ENCODE measurements at places on chromosomes 12 and 14.

DNA sequence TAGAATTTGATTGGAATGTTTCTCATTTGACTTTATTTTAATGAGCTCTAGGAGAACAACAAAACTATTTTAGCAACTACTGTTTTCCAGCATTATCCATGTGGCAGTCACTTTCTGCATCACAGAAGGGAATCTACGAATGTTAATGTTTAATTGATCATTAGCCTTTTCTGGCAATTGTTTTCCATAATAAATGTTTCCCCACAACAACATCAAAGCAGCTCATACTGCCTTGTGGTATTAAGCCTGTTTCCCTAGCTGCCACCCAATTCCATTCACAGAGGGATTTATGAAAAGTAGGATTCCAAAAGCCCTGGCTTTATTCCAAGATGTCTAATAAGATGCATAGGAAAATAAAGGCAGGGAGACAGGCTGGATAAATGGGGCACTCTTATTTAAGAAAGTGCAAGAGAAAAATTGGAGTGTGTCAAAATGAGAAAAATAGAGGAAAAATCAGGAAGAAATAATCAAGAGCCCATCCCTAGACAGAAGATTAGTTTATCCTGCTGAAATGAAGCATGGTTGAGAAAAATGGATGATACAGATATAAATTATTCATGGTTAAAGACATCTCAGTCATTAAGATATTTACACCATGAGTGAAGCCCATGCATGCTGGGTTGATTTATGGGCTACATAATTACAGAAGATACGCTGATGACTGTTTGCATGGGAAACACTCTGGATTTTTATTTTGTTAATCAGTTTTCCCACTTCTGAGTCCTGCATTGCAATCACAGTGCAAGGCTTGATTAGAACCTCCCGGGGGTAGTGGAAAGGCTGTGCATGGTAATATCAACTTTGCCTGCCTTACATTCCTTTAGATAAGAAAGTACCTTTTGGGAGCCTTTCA, 180.3 kb downstream of the HELB start:
- H3K27ac ChIP-seq = no peak overlapping the region
- H3K36me3 ChIP-seq = no peaks in the 10 kb centered on the region
- no peaks in the 10 kb centered on the region for H3K4me1 ChIP-seq
- no peak for DNase-seq

- no peaks in the 10 kb centered on the region for H3K36me3 ChIP-seq
- no peaks in the 10 kb centered on the region for H3K27me3 ChIP-seq
- no peak for DNase-seq
- no peaks in the 10 kb centered on the region for H3K4me1 ChIP-seq
Observed at GRCh38 chr12:104805186-104805585, 152.9 kb downstream of the SLC41A2 start.

GRCh38 chr12:10283027-10283426, 24.6 kb upstream of the KLRD1 start:
- H3K36me3 ChIP-seq = no peaks in the 10 kb centered on the region
- no peak for DNase-seq
- no peak overlapping the region for H3K27ac ChIP-seq
- no peaks in the 10 kb centered on the region for H3K27me3 ChIP-seq

GRCh38 chr14:67387195-67387594, 24.8 kb downstream of the PLEK2 start:
- no peak overlapping the region for H3K4me3 ChIP-seq
- no peaks in the 10 kb centered on the region for H3K4me1 ChIP-seq
- H3K27me3 ChIP-seq = no peaks in the 10 kb centered on the region
- no peak for DNase-seq

DNA sequence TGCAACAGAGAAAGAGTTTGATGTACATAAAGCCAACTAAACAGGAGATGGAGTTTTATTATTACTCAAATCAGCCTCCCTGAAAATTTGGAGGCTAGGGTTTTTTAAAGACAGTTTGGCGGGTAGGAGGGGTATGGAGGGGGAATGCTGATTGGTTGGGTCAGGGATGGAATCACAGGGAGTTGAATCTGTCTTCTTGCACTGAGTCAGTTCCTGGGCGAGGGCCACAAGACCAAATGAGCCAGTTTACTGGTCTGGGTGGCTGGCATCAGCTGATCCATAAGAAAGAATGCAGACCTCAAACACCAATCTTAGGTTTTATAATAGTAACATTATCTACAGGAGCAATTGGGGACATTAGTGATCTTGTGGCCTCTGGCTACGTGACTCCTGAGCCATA, 64.9 kb downstream of the RIN3 start:
- DNase-seq = no peak
- no peaks in the 10 kb centered on the region for H3K4me1 ChIP-seq
- no peak overlapping the region for H3K4me3 ChIP-seq
- H3K36me3 ChIP-seq = peaks cover 36% of the 10 kb centered on the region
- no peak overlapping the region for H3K27ac ChIP-seq

GRCh38 chr14:23877538-23878180, 75.9 kb upstream of the DHRS4 start:
- no peak overlapping the region for H3K27ac ChIP-seq
- H3K4me3 ChIP-seq = no peak overlapping the region
- no peak for DNase-seq
- no peaks in the 10 kb centered on the region for H3K4me1 ChIP-seq
- no peaks in the 10 kb centered on the region for H3K36me3 ChIP-seq
- peaks cover 7% of the 10 kb centered on the region for H3K27me3 ChIP-seq

GRCh38 chr12:72493407-72493806, 221.2 kb downstream of the TRHDE start:
- no peak overlapping the region for H3K4me3 ChIP-seq
- no peaks in the 10 kb centered on the region for H3K36me3 ChIP-seq
- H3K27ac ChIP-seq = no peak overlapping the region
- DNase-seq = no peak
- no peaks in the 10 kb centered on the region for H3K4me1 ChIP-seq

DNA sequence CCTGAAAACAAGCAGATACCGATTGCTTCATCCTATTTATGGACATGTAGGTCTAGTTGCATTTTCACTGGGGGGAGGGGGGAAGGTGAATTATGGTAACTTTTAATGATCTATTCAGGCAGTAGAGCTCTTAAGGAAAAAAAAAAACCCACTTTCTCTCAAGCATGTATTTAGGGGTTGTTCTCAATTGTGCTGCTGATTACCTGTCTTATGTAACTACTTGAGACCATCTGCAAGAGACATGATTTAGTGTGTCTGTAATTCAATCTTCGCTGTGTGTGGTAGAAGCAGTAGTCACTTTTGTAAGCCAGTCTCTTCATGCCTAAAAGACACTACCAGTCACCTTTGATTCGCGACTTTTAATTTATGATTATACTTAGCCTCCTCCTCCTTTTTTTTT, 8.9 kb downstream of the CALM1 start:
- no peaks in the 10 kb centered on the region for H3K27me3 ChIP-seq
- no peak overlapping the region for H3K4me3 ChIP-seq
- peaks cover 71% of the 10 kb centered on the region for H3K36me3 ChIP-seq
- H3K4me1 ChIP-seq = peaks cover 26% of the 10 kb centered on the region
- no peak overlapping the region for H3K27ac ChIP-seq

DNA sequence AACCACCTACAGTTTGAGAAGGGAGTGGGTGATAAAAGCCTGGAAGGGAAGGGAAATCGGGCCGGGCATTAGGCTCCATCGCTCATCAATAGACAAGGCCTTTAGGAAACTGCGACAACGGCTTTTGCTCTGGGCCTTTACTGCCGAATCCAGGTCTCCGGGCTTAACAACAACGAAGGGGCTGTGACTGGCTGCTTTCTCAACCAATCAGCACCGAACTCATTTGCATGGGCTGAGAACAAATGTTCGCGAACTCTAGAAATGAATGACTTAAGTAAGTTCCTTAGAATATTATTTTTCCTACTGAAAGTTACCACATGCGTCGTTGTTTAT, 261 bp upstream of the RNU7-1 start:
- H3K4me1 ChIP-seq = peaks cover 44% of the 10 kb centered on the region
- H3K27ac ChIP-seq = peak overlapping the region; percentile 93
- no peak for DNase-seq
- no peaks in the 10 kb centered on the region for H3K27me3 ChIP-seq

DNA sequence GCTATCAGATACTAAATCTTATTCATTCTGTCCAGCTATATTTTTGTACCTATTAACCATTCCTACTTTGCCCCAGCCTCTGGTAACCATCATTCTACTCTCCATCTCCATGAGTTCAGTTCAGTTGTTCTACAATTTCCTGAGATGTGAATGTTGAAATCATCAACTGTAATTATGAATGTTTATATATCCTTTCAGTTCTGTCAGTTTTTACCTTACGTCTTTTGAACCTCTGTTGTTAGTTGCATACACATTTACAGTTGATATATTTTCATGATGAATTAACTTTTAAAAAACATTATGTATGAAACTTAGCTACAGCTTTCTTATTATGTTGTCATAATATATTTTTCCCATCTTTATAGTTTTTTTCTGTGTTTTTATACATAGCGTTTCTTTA, 102.1 kb downstream of the ARID2 start:
- H3K36me3 ChIP-seq = peaks cover under 1% of the 10 kb centered on the region
- H3K27ac ChIP-seq = no peak overlapping the region
- H3K4me1 ChIP-seq = no peaks in the 10 kb centered on the region
- no peak for DNase-seq
- no peak overlapping the region for H3K4me3 ChIP-seq

DNA sequence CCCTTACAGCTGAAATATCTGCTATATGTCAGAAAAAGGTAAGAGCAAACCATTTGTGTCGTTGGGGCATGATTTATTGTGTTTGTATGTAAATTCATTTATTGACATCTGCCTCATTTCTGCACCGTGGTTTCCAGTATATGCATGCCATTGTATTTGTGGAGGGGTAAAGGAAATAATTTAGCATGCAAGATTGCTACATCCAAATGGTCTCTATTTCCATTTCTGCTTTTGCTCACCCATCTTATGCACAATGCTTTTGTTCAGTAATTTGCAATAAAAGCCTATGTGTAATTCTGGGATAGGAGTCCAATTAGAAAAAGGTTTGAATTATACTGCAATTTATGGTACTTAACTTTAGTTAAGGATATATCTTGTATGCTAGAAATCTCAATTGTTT, 101.8 kb downstream of the UNC79 start:
- H3K4me1 ChIP-seq = no peaks in the 10 kb centered on the region
- no peak overlapping the region for H3K27ac ChIP-seq
- no peaks in the 10 kb centered on the region for H3K36me3 ChIP-seq
- DNase-seq = no peak
- H3K27me3 ChIP-seq = no peaks in the 10 kb centered on the region

GRCh38 chr12:15323480-15323879, 1.2 kb downstream of the PTPRO start:
- no peak overlapping the region for H3K4me3 ChIP-seq
- no peak for DNase-seq
- H3K36me3 ChIP-seq = no peaks in the 10 kb centered on the region

DNA sequence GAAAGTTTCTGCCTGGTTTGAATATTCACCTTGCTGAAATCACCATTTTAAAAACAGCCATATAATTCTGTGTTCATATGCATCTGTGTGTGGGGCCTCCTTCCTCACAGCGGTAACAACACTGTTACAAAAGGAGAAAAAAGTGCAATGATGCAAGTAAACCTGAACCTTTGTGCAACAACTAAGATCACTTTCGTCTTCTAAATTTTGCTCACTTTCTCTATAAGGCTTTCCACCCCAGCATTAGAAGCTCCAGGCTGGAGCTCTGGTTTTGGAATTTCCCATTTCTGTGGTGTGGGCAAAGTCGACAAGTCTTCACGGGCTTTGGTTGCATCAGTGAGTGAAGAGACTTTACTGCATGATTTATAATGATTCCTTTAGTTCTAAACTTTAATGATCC, 18.4 kb downstream of the FGD6 start:
- no peaks in the 10 kb centered on the region for H3K27me3 ChIP-seq
- DNase-seq = no peak
- H3K4me3 ChIP-seq = no peak overlapping the region
- H3K4me1 ChIP-seq = peaks cover 35% of the 10 kb centered on the region
- no peak overlapping the region for H3K27ac ChIP-seq

DNA sequence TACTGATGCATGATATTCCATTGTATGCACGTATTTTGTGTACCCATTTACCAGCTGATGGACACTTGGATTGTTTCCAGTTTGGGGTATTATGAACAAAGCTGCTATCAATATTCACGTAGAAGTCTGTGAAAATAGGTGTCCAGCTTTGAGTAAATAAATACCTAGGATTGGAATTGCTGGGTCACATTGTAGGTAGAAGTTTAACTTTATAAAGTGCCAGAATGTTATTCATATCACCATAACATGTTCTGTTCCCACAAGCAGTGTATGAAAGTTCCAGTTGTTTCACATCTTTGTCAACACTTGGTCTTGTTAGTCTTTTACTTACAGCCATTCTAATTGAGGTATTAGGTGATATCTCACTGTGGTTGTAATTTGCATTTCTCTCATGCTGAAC, 108.0 kb upstream of the METAP2 start:
- DNase-seq = no peak
- no peak overlapping the region for H3K27ac ChIP-seq
- no peak overlapping the region for H3K4me3 ChIP-seq
- no peaks in the 10 kb centered on the region for H3K4me1 ChIP-seq

GRCh38 chr12:76549131-76549530, 10.4 kb downstream of the OSBPL8 start:
- peaks cover 24% of the 10 kb centered on the region for H3K4me1 ChIP-seq
- no peak for DNase-seq
- no peak overlapping the region for H3K27ac ChIP-seq
- no peak overlapping the region for H3K4me3 ChIP-seq
